Activated CD8-positive, alpha-beta memory T cell treated with anti-CD3 and anti-CD28 coated beads, Interleukin-2, amount 50 U/mL, for 48 hours (primary cell): ENCODE measurements at places on chromosomes 2 and 18.
A peak's percentile ranks its signal among the peaks of the same experiment; 100 is the strongest.

GRCh38 chr2:121244616-121245015 lies 40.4 kb downstream of the TFCP2L1 start:
- no peak for DNase-seq

- no peak for DNase-seq
Observed at GRCh38 chr2:22282916-22283315, 1102.1 kb upstream of the KLHL29 start.

- DNase-seq = no peak
Observed at GRCh38 chr2:160906878-160907277, 253.3 kb upstream of the TANK start.

DNA sequence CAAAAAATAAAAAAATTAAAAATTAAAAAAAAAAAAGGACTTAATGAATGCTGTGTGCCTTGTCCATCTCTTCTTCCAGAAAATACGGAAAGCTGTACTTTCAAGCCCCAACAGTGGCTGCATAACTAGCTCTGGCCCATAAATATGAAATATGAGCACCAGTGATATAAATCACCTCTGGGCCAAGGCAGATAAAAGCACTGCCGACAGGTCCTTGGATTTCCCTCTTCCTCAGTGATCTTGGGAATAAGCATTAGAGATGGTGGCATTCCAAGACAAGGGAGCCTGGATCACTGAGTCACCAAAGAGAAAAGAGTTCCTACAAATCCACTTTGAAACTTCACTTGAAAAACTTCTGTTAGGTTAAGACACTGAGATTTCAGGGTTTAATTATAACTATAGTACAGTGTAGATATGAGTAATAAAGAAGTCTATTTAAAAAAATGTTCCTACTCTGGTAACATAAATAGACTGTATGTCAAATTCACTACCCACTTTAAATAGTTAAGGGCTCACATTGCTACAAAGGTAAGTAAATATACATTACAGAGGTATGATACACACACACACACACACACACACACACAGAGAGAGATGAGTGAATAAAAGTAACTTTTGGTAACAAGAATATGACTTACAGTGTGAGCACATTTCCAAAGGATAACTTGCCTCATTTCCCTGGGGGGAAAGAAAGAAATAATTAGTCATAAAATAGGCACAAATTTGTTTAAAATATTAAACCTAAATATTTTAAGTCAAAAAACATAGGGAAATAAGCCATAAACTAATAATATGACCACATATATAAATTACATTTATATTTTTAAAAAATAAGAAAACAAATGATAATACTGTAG lies 35.6 kb downstream of the PPP3R1 start:
- DNase-seq = no peak

DNA sequence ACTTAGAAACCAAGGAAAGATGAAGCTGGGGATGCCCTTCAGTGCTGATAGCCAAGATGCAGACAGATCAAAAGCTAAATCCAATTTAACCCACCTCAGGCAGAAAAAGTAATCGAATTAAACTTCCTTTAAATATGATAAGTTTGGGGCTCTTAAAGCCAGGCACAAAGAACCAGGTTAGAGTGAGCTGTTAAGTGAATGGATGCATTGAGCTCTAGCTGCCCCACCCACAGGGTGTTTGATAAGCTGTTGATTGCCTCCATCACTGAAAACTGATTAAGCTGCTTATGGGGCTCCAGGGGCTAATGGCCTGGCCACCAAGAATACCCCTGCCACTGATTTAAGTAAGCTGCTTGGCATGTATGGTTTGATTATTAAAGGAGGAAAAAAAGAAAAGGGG lies 119.8 kb downstream of the PLEKHM3 start:
- no peak for DNase-seq

GRCh38 chr18:8730080-8730827 lies 24.9 kb downstream of the MTCL1 start:
- DNase-seq = no peak

GRCh38 chr2:187299122-187299906 lies 148.7 kb downstream of the CALCRL start:
- DNase-seq = no peak

DNA sequence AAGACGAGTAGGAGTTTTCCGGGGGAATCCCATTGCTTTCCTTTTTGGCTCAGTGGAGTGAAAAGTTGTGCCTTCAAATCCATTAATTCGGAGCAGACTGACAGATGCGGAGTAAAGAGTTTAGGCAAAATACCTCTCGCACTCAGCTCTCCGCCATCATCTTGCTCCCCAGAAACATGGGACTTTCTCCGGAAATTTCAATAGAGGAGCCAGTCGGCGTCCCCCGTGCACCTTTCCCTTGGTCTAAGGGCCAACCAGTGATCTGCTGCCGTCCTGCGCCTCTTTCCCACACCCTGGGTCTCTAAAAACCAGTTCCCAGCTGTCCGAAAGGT lies 318 bp downstream of the TYW5 start:
- no peak for DNase-seq

GRCh38 chr2:229974266-229974665 lies 52.0 kb downstream of the FBXO36 start:
- no peak for DNase-seq

GRCh38 chr2:72927619-72928550 lies 10.6 kb downstream of the EMX1 start:
- peak; percentile 42 for DNase-seq

DNA sequence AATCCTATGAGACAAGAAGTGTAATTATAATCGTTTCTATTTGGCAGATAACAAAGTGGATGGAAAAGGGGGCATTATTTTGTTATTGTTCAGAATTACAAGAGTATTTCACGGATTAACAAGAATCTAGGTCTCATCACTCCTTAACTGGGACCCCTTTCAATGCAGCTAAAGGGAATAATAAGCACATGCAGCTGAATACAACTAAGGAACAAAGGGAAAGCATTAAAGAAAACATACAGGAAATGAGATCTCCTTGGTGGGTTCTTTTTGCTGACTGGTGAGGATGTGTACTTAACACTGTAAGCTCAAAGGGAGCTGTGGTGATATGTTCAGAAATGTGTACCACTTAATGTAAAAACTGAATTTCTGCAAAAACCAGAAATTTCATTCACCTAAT lies 140.5 kb upstream of the WDSUB1 start:
- DNase-seq = no peak

- DNase-seq = no peak
Observed at GRCh38 chr2:100260712-100261620, 61.3 kb downstream of the LONRF2 start.

- DNase-seq = no peak
Observed at GRCh38 chr18:48713309-48713708, 174.5 kb downstream of the CTIF start.

DNA sequence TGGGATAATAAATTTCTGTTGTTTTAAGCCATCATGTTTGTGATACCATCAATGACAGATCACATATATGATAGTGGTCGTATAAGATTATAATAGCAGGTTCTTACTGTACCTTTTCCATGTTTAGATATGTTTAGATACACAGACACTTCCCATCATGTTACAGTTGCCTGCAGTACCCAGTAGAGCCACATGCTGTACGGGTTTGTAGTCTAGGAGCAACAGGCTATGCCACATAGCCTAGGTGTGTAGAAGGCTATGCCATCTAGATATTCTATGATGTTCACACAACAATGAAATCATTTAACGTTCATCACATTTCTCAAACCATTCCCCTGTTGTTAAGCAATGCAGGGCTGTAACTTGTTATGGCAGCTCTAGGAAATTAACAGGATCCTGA lies 132.9 kb upstream of the SH3BP4 start:
- DNase-seq = no peak

DNA sequence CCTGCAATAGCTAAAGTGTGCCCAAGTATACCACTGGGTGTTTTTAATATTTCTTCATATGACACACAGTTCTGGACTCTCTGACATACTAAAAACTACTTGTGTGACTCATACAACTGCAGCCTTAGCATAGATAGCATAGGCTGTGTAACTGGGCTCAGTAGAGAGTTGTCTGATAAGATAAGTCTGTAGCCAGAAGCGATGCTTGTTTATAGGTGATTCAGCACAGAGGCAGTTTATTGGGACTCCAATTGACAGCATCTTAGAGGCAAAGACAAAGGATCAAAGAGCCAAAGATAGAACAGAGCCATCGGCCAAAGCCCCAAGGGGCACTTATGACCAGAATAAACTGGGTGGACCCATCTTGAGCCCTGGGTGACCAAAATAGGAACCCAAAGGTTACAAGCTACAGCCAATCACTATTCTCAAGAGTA lies 42.3 kb downstream of the AAK1 start:
- no peak for DNase-seq

DNA sequence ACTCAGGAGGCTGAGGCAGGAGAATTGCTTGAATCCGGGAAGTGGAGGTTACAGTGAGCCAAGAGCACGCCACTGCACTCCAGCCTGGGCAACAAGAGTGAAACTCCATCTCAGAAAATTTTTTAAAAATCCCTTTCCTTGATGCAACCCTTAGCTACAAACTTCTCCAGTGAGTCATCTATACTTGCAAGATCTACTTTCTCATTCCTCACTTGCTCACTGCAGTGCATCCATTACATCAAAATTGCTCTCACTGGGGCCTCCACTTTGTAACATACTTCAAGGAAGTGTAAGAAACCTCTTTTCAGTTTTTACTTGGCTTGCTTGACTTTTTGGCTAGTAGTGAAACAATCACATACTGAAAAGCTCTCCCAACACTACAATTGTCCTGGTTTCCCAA lies 65.3 kb downstream of the REEP1 start:
- DNase-seq = no peak

- no peak for DNase-seq
Observed at GRCh38 chr2:64866797-64867196, 122.4 kb upstream of the SLC1A4 start.

DNA sequence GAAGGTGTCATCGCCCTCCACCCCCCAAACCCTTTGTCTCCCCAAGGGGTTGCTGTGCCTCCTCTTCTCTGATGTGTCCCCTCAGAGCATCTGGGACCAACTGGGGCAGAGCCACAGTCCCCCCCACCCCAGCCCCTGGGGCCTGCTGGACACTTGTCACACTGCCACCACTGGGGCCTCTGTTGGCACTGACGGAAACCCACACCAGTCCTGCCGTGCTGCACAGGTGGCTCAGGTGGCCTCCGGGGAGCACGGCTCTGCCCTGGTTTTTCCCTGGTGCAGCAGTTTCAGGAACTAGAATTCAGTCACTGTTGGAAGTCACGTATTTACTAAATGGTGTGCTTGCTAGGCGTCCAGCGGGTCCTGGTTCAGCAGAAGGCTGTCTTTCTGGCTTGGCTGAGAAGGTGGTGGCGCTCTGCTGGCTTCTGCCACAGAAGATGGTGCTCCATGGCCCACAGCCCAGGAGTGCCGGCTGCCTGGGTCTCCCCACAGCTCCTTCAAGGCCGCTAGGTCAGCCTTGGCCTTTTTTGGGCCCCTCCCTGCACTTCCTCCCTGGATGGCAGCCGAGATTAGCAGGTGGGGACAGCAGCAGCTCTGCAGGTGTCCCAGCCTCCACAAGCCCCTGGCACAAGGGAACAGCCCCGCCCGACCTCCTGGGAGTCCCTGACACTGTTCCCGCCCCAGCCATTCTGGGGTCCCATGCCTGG lies 18.6 kb upstream of the KLHL30 start:
- no peak for DNase-seq

- no peak for DNase-seq
Observed at GRCh38 chr18:56148373-56148772, 490.0 kb downstream of the TXNL1 start.

DNA sequence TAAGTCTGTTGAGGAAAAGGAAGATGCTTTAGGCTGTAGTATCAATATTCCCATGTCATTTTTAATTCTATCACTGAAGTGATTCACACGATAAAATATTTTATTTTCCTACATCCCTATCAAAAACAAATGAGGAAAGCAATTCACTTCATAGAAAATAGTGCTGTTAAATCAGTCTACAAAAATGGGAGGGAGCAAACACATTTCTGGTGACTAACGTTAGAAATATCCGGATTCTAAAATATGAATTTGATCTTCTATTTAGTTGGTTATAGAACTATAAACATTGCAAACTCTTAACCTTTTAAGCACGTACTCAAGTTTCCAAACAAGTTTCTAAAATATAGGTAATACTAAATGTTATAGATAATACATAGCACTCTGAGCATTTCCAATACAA lies 20.8 kb downstream of the ATF2 start:
- DNase-seq = no peak

DNA sequence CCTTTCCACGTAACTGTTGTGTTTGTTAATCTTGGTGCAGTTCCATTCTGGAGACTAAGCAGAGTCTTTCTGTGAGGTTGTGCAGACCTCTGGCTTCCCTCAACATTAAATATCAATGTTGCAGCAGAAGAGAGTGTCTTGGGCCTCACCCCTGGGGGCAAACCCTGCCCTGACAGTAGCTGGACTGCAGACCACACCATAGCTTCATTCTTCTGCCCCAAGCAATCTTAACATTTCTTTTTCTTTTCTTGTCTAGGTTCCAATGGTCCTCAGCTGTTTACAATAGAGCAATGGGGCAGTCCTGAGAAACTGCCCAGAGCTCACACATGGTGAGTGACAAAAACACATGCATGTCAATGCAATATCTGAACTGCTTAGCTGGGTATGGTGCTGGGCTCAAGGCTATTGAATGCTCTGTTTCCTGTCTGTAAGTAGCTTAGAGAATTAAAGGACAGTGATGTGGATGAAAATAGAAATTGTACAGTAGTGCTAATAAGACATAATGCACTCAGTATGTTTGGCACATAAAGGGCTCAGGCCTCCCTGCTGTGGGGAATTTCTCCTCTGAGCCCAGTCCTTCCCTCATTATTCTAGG lies 237.6 kb downstream of the ALPK2 start:
- peak; percentile 12 for DNase-seq

DNA sequence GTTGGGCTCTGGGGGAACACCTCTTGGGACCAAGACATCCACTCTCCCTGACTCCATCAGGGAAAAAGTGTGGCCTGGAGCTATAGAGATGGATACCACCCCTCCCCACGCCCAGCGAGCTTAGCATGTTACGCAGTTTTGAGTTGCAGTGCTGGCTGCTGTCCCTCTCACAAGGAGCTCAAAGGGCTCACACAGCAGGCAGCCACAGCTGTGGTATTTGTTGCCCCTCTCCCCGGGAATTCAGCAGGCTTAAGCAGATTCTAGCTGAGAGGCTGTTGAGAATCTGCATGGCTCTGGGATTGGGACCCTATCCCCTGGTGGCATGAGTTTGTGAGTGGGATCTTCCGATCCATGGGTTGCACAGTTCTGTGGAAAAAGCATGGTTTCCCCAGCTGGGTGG lies 673.1 kb upstream of the FSHR start:
- DNase-seq = no peak

DNA sequence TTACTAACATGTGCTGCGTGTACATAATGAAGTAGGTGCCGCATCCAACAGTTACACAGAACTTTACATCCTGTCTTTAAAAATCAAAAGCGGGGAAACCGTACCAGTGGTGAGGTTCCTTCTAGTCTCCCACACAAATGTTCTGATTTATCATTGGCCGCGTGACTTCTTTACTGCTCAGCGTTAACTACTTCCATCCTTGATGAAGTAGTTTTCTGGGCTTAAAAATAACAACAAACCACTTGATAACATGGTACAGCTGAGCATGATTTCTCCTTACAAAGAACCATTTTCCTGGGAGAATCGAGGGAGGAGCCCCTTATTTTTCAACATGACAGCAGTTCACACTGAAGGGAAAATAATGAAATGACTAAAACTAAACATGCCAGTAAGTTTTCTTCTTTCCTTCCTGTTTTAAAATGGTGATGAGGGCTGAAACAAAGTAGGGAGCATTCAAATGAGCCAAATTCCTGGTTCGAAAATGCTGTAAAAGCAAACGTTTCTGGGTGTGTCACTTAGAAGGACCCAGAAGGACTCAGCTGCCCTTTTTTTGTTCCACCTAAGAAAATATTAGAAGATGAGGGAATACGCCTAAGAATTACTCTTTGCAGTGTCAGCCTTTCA lies 9.9 kb downstream of the EMILIN2 start:
- DNase-seq = no peak
